Fibroblast of skin of abdomen (primary cell): ENCODE measurements at places on chromosomes 11 and 22.

- DNase-seq = peak; percentile 10
Observed at GRCh38 chr11:86990031-86990430, 34.8 kb upstream of the FZD4 start.

- DNase-seq = no peak
Observed at GRCh38 chr22:50016988-50017700, 4.6 kb upstream of the IL17REL start.

- DNase-seq = no peak
Observed at GRCh38 chr11:96621161-96621560, 231.3 kb downstream of the JRKL start.

- DNase-seq = no peak
Observed at GRCh38 chr11:96230686-96231085, 112.3 kb downstream of the MAML2 start.

DNA sequence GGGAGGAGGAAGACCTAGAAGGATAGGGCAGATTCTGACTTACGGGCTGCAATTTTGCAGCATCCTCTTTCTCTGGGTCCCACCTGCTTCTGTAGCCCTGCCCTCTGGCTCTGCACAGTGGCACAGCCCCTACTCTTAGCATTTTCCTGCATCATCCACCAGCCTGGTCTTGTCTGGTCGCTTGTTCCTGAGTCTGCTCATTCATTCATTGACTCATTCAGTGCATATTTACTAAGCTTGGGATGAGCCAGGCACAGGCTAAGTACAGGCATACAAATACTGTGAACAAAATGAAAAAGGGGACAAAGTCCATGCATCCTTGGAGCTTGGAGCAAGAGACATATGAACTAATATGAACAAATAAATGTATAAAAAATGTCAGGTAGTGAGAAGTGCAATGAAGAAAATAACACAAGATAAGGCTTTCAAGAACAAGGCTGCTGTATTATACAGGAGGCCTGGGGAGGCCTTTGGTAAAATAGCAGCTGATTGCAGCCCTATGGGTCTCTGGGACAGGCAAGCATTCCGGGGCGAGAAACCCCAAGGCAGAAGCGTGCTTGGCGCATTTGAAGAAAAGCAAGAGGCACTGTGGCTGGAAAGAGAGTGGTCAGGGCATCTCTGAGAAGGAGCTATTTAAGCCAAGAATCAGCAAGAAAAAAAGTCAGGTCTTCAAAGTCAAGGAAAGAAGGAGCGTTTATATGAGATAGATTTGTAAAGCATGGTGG is 108.0 kb upstream of the ALX4 start:
- no peak for DNase-seq

DNA sequence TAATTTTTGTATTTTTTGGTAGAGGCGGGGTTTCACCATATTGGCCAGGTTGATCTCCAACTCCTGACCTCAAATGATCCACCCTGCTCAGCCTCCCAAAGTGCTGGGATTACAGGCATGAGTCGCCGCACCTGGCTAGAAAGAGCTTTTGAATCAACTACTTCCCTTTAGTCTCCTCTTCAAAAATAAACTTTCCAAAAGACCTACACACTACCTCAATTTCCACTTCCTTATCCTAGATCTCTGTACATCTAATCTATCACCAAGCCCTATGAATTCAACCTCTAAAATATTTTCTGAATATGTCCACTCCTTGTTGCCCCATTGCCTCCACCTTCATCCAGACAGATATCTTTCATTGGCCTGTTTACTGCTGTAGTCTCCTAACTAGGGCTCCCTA is 13.1 kb upstream of the DDX6 start:
- no peak for DNase-seq

- no peak for DNase-seq
Observed at GRCh38 chr11:73977856-73978519, 4.7 kb downstream of the UCP2 start.

- no peak for DNase-seq
Observed at GRCh38 chr11:70899616-70900015, 352.8 kb downstream of the SHANK2 start.

- no peak for DNase-seq
Observed at GRCh38 chr11:115712296-115712695, 208.1 kb upstream of the CADM1 start.

DNA sequence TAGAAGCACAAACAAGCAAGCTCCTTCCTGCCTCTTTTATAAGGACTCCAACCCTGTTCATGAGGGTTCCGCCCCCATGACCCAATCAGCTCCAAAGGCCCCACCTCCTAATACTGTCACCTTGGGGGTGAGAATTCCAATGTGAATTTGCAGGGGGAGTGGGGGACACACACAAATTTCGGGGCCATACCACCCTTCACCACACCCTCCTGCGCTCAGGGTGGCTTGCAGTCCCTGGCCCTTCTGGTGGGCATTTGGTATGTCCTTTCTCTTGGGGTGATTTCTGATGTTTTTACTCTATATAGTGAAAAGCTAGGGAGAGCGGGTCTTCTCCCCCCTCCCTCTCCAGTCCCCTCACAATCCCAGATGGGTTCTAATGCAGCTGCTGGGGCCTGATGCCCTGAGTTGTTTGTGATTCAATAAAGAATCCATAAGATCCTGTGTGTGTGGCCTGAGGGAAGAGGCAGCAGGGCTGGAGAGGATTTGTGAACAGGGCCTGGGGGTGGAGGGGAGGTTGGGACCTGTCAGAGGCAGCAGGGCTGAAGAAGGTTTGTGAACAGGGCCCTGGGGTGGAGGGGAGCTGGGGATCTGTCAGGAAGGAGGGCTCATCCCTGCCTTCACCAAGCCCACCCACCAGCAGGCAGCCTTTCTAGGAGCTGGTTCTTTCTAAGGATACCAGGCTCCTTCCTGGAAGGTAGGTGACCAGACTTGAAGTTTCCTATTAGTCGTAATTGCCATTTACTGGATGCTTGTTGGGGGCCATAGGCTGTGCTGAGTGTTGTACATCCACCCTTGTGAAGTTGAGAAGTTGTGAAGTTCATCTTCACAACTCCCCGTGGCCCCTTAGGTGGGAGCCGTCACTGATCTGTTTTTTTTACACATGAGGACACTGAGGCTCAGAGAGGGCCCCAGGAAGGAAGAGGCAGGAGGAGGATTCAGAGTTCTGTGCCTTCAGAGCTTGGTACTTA is 7.9 kb downstream of the SLC35C1 start:
- DNase-seq = no peak

DNA sequence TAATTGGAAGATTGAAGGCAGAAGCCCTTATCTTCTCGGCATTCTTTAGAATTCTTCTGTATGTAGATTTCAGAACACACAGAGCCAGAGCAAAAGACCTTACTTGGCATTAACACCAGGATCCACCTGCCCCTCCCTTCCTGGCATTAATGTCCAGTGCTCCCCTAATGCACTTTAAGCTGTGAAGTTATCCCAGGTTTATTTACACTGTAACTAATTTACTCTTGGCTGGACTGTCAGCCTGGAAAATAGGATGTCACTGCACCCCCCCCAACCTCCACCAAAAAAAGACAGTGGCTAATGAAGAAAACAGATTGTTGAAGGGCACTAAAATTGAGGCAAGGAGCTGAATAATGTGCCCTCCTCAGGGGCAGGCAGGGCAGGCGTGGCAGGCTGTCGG is 30.1 kb downstream of the TIMP3 start:
- no peak for DNase-seq

DNA sequence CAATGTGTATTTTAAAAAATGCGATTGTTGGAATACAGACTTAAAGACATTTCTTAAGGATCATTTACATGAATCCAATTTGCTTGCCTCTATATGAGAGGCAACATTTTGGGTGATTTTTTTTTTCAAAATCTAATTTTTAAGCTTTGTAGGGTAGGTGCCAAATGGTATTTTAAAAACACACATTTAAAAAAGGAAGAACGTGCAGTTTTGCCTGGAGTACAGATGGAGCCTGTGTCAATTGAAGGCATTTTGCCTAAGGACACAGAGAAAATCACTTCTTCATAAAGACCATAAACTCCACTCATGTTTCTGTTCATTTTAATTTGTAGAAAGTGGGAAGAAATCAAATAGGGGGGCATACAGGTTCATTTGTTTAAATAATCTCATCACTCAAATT is 91.3 kb downstream of the BDNF start:
- DNase-seq = no peak

DNA sequence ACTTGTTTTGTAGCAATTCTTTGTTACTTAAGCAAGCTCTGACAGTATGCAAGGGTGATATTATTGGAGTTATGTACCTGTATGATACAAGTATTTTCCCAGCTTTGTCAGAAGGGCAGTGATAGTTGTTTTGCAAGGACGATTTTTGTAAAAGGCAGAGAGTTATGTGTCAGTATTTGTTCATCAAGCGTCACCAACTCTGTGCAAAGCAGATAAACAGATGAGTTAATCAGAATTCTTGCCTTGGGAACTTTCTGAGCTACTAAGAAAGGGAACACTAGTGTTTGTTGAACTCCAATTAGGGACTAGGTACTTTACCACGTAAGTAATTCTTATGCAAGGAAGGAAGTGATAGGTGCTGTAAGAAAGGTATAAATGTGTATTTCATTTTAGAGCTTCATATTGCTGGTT is 1.4 kb downstream of the USP47 start:
- DNase-seq = peak; percentile 32

DNA sequence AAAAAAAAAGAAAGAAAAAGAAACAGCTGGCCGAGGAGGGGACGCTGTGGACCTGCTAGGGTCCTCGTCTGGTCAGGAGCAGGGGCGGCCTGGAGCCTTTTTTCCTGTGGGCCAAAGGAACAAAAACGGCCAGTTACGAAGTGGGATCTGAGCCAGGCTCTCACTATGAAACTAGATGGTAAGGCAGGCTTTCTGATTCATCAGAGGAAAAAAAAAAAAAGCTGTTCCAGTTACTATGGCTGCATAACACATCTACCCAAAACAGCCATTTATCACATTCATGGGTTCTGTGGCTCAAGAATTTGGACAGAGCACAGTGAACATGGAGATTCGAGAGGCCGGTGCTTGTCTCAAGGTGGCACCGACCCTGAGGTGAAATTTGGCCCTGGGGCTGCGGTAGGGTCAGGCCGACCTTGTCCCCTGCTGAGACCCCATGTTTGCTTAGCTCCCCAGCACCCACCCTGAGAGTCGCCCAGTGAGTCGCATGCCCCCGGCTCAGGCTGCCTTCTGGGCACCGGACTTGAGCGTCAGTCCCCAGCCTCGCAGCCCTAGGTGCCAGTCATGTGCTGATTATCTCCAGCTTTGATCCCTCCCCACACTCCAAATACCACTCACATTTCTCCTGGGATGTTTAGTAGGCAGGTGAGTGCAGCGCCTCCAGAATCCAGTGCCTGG is 34.2 kb downstream of the MRGPRD start:
- DNase-seq = peak; percentile 72

GRCh38 chr11:27505781-27506180 is 788 bp downstream of the LIN7C start:
- no peak for DNase-seq

DNA sequence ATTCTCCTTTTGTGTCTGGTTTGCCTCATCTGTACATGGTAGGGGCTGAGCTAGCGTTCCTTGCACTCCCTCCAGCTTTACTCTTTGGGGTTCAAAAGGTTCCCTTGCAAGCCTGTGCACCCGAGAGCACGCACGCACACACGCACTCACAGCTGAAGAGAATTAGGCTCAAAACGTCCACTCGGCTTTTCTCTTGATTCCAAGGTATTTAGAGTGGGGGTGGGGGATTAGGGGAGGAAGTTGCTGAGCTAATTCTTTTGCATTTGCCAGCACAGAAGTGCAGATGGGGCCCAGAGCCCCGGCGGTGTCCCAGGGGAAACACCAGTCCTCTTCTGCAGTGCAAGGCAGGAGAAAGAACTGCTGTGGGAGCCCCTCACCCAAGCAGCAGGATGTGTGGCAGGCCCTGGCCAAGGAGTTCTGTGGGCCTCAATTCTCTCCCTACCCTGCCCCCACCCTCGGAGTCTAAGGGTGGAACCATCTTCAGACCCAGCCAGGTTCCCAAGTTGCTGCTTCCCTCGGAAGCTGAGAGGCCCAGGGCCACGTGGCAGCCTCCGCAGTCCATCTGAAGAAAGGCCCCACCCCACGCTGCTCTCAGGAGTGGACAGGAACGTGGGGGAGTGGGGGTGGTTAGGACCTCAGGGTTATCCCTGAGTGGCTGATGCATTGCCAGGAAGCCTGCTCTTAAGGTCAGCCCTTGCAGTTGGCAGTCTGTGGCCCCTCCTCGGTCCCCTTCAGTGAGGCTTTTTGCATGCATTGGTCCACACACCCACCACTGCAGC is 3.8 kb upstream of the KCNQ1OT1 start:
- DNase-seq = peak; percentile 68

GRCh38 chr11:34126959-34127848 is 21.8 kb downstream of the NAT10 start:
- no peak for DNase-seq

GRCh38 chr22:30362651-30363281 is 6.0 kb downstream of the CCDC157 start:
- no peak for DNase-seq

GRCh38 chr11:57473285-57473841 is 13.0 kb downstream of the RTN4RL2 start:
- DNase-seq = no peak

DNA sequence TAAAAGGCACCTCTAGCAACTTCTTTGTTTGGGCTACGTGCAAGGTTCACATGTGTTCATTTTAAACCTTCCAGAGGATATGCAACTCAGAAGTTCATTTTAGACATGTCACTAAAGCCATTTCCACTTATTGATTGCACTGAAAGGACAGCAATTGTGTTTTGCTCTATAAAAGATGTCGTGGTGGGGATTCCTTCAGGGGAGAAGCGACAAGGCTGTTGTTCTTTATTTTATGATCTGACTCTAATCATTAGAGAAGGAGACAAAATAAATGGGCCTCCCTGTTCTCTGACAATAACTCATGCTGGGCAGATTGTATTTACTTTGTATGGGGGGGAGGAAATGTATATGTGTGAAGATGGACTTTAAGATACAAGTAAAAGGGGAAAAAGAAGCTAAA is 370.1 kb upstream of the ARHGAP42 start:
- no peak for DNase-seq

- DNase-seq = peak; percentile 87
Observed at GRCh38 chr11:43736502-43737200, 56.1 kb downstream of the HSD17B12 start.

DNA sequence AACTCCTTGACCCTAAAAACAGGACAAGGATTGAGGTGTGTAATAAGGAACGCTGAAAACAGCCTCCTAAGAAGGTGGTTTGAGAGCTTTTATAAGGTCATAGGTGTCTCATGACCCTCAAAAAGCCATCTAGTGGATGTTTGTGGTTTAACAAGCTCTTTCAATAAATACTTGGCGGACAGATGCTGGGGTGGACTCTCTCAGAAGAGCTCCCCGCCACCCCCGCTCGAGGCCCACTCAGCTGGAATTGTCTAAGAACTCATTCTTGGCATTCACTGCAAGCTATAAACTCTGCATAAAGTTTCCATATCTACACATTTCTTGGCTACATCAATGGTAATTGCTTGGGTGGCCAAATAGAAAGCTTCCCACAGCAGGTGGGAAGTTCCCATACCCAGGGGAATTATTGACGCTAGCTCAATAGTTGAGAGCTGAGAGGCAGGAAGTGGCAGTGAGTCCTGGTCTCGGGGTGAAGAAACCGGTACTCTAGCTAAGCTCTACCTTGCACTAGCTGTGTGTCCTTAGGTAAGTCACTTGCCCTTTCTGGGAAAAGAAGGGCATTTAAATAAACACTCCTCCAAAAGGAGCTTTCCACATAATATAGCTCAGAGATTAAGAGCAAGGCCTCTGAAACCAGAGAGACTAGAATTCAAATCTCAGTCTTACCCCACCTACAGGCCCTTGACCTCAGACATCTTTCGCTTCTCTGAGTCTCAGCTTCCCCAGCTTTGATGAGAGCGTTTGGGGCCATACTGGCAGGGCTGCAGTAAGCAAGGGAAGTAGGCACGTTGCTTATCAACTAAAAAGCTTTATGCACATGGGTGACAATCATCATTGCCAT is 6.4 kb downstream of the MS4A15 start:
- no peak for DNase-seq
